ENCODE measurements at places on chromosomes 13 and 19.
A peak's percentile ranks its signal among the peaks of the same experiment; 100 is the strongest.

- no peak for DNase-seq
Observed at GRCh38 chr13:28181413-28181812, 43.1 kb downstream of the PAN3 start.

- DNase-seq, result no peak
Observed at GRCh38 chr13:93561576-93562225, 335.1 kb downstream of the GPC6 start.

DNA sequence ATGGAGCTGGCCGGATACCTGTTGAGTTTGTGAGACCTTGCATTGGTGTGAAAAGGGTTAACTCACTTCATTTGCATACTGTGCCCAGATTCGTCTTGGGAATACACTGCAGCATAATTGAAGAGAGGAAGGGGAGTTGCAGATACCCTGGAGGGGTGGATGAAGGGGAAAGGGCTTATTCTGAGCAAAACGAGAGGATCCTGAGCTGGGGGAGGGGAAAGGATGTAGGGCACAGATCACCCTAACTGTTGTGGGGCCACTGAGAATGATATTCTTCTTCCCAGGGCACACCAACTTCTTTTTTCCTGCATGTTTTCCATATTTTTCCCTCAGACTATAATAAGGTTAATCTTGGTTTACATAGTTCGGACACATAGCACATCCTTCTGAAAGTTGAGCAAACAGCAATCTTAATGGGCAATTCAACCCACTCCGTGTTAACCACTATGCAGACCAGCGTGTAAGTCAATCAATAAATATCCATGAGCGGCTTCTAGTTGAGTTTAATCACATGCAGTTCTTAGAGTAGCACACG, 11.7 kb upstream of the PTPRS start:
- DNase-seq, result no peak

- DNase-seq, result no peak
Observed at GRCh38 chr13:78398743-78399410, 204.5 kb downstream of the POU4F1 start.

DNA sequence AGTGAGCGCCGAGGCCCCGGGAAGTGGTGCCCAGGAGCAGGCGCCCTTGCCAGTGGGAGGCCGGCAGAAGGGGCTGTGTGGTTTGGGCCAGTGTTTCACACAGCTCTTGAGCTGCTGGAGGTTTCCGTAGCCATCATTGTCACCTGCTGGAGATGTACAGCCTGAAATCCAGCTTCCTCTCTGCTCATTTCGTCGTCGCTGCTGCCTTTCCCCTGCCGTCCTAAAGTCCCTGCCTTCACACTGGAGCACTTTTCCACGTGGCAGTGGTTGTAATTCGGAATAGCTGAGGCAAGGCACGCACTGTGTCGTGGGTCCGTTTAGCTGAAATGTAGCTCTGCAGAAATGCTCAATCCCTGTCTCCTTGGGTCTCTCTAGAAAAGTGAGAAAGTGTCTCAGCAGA, 13.2 kb downstream of the DAZAP1 start:
- no peak for DNase-seq

DNA sequence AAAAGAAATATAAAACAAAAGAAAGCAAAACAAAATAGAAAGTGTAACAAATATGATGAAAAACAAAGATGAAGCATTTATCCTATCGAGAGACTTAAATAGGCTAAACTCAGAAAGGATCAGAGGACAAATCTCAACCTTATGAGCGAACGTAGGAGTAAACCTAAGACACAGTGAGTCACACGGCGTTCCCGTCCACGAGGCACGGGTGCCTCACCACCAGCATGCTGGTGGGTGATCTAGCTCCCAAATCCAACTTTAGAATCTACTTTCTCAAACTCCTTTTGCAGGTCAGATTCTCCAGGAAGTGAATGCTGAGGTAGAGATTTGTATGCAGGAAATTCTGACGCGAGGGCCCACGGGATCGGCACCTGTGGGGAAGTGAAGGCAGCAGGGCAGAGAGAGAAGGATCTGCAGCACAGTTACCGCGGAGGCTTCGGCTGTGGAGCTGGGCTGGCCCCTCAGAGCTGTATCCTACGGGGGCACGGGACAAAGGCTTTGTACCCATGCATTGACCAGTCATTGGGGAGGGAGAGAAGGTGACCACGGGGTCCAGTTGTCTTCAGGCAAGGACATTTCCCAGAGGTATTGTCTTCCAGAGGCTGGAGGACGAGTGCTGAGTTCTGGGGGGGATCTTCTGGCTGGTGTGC, 7.5 kb upstream of the MIER2 start:
- no peak for DNase-seq

- peak; percentile 30 for DNase-seq
Observed at GRCh38 chr13:39148513-39148961, 110.3 kb downstream of the NHLRC3 start.

DNA sequence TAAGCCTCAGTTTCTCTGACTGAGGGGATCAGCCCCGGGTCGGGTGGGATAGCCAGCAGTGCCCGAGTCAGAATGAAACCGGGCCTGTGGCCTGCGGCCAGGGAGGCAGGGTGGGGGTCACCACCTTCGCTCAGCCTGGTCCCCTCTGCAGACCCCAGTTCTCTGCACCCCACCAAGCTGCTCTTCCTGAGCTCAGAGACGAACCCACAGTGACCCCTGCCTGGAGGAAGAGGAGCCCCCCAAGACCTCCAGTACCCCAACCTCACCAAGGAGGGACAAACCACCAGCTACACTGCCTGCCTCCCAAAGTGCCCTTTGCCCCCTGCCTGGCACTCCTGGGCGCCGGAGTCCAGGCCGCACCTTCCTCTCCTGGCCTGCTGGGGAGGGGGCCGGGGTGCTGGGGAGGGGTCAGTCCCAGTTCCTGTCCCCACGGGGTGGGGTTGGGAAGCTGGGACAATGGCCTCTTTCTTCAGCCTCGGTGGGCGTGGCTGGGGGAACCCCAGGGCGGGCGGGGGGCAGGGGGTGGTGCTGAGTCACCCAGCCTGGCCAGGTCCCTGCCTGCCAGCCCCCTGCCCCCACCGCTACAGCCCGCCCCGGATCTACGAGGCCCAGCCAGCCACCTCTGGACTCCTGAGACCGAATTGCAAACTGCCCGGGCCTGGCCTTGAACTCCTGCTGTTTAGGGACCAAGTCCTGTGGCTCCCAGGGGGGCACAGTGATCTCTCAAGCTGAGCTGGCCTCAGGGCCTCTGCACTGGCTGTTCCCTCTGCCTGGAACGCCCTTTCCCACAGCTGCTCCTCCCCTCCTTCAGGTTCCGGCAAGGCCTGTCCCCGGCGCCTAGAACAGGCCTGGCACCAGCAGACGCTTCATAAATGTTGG, 14.3 kb downstream of the ZBTB7A start:
- peak; percentile 30 for DNase-seq

- DNase-seq, result no peak
Observed at GRCh38 chr13:50357586-50358118, 342.4 kb downstream of the KCNRG start.

DNA sequence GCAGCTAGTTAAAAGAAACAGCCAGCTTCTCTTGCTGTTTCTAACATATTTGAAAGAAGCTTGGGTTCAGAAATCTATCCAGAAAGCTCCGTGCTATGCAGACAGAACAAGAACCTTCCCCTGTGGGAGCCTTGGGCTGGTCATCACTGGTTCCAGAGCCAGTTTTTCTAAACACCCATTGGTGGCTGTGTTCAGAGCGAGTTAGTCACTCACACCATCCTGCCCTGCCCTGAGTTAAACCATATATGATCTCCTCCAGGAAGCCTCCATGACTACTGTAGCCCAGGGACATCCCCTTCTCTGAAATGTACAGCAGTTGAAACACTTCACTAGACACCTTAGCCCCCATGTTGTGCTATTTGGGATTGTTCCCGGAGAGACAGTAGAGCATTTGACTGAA, 200.8 kb upstream of the SGCG start:
- DNase-seq, result no peak

GRCh38 chr19:23241419-23241818, 8.8 kb downstream of the ZNF724 start:
- DNase-seq, result no peak

GRCh38 chr19:32868206-32868950, 1.2 kb downstream of the SLC7A9 start:
- DNase-seq, result no peak

DNA sequence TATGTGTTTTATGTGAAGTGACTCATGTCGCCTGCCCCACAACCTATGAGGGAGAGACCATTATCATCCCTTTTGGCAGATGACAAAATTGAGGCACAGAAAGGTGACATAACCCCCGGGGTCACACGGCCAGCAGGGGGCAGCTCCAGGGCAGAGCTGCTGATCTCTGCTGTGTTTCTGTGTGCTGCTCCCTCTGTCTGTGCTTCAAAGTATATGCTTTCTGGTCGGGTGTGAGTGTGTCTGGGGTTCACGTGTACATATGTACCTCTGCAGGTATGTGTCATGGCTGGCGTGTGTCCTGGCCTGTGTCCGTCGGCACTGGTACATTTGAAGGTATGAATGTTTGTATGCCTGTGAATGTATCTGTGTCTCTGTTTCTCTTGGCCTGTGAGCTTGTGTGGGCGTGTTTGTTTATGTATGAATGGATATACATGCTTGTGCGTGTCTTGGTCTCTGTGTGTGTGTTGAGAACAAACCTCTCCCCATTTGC, 7.1 kb downstream of the LIPE start:
- peak; percentile 39 for DNase-seq

DNA sequence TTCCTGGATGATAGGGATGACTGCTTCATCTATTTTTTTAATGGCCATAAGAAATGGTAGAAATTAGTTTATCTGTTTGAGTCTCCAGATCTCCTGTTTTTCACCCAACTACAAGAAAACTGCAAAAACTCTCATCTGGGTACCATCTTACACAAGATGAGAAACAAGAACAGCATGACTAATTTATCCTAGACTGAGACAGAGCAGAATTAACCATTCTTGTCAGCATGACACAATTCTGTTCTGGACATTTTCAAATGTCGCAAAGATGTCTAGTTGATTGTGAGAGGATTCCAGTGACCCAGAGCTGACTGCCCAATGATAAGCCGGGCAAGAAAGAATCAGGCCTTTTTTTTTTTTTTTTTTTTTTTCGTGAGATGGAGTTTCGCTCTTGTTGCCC, 12.8 kb downstream of the ZNF43 start:
- DNase-seq, result no peak

All from dermis microvascular lymphatic vessel endothelial cell (primary cell).